Stimulated activated CD4-positive, alpha-beta T cell treated with anti-CD3 and anti-CD28 coated beads, Interleukin-12 subunit alpha, Interleukin-12 subunit beta, amount 100 ng/mL, for 4 hours (primary cell): ENCODE measurements at places on chromosomes 12 and 14.

GRCh38 chr14:20697273-20698017 is 8.9 kb downstream of the ANG start:
- peak; percentile 46 for DNase-seq

- no peak for DNase-seq
Measured at GRCh38 chr14:89616852-89617341, 199.9 kb upstream of the FOXN3 start.

DNA sequence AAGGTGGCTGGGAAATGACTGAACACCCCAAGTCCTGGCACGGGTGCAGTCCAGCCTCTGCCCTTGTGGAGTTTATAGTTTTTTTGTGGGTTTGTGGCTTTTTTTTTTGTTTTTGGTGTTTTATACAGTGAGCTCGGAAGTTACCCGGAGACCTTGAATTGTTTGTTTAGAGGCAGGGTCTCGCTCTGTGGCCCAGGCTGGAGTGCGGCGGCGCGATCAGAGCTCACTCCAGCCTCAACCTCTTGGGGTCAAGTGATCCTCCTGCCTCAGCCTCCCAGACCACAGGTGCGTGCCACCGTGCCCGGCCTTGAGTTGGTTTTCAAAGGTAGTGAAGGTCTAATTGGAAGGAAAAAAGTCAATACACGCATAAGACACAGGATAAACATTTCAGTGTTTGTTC is 879 bp upstream of the ANHX start:
- DNase-seq: no peak

DNA sequence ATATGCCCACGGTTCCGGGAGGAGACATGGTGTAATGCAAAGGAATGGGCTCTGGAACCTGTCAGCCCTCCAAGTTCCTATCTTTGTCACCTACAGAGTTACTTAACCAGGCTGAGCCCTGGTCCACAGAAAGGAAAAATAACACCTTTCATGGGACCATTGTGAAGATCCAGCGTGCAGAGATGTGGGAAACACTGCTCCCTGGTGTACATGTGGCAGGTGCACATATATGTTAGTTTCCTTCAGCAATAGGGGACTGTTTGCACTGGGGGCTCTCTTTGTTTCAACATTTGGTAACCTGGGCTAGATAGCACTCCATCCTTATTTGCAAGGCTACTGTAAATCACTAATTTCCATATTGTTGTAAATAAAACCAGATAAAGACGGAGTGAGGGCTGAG is 72.3 kb downstream of the ANO2 start:
- no peak for DNase-seq

DNA sequence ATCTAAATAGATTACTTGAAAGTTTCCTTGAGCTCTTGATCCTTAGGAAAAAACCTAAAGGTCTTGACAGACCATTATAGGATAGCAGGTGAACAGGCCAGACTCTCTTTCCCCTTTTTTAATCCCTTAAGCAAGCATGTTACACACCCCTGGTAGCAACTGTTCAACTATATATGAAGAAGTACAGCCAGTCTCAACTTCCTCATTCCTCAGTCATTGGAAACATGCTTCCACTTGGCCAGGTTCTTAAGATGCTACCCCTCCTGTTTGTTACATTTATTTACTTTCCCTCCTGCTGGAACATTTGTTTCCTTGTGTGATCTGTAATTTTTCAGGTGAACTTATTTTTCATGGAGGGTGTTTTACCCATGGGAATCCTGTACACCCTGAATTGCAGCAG is 124.1 kb downstream of the ARMH4 start:
- no peak for DNase-seq

DNA sequence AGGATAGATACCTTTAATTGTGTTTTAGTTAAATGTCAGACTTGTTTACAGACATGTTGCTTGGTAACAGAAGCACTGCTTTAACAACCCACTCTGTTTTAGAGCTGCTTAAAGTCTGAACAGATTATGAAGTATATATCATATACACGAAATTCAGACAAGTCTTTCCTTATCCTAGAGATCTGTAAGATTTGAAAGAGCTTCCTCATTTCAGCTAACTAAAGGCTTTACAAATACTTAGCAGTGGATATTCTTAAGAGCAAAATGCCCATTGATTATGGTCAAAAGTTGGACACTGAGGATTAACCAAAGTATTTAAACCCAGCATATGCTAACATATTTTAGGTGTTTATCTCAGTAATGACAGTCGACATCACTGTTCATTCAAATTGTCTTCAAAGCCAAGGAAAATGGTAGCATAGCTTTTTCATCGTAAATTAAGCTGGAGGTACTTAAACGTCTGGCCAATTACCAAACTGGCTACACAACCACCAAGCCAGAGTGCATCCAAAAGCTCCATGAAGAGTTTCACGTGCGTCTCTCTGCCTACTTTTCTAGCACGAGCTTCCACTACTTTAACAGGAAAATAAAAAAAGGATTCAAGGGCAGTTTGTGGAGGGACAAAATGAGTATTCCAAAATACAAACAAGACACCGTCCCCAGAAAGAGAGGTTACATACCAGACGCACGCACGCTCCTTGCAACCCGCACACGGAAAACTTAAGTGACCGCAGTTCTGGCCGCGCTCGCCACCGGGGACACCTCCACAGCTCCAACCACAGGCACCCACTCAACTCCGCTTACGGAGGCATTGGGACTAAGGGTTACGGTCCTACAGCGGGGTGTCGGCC is 565 bp downstream of the CEP83 start:
- no peak for DNase-seq

- DNase-seq: no peak
Measured at GRCh38 chr12:87142342-87142741, 886.2 kb upstream of the MGAT4C start.

DNA sequence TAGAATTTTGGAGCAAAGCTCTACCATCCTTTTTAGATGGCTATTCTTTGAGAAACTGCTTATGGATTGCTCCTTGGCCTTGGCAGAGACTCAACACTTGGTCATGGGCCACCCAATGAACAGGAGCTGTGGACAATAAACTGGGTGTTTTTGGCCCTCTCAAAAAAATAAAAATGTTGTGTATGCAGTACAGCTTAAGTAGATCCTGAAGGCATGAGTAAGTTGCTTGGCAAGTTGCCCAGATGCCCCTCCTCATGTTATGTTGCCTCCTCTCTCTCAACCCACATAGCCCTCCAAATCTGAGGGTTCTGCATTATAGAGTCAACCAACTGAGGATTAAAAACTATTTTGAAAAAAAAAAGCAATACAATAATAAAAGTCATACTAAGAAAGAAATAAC is 124.9 kb downstream of the ATP23 start:
- no peak for DNase-seq

GRCh38 chr12:101019201-101019600 is 190.8 kb downstream of the SLC5A8 start:
- no peak for DNase-seq

DNA sequence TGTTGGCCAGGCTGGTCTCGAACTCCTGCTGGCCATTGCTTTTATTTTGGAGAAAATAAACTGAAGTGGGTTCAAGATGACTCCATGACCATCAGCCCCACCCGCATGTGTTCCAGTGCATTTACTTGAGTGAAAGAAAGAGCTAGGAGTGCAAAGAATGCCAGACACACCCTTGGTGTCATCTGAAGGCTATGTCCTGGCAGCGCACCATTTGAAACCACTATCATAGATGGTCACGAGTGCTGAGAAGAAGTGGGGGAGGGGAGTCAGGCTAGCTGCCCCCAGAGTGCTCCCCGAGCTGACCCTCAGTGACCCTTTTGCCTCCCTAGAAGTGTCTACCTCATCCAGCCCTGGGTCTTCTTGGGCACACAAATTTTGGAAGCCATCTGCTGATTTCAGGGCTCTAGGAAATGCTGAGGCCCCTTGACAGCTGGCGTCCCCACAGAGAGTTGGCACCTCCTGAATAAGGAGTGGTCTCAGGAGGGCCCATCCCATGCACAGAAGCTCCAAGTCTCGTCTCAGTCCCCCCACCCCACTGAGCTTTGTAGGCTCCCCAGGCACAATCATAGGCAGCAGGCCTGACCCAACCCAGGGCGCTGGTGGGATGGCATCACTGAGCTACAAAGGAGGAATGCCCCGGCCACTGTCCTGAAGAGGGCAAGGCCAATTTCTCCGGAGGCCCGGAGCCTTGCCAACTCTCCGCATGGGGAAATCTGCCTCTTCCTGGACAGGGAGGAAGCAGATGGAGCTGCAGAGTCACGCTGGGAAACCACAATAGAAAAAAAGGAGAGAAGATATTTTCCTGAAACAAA is 28.0 kb downstream of the PXN start:
- DNase-seq: no peak

GRCh38 chr14:73665130-73665529 is 20.3 kb downstream of the DNAL1 start:
- no peak for DNase-seq

- DNase-seq: no peak
Measured at GRCh38 chr12:22467190-22467589, 77.2 kb downstream of the C2CD5 start.

DNA sequence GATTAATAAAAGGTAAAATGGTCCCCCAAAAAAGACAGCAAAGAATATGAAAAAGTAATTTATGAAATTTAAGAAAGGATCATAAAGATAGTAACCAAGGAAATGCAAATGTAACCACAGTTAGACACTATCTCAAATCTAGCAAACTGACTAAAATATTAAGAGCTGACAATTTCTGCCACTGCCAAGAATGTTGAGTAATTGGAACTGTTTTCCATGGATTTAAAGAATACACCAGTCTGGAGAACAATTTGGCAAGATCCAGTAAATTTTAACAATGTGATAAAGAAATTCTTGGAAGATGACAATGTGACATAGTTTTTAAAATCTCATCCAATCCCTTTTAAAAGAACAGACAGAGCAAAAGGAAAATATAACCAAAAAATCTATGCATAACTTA is 798.0 kb upstream of the MGAT4C start:
- DNase-seq: no peak

DNA sequence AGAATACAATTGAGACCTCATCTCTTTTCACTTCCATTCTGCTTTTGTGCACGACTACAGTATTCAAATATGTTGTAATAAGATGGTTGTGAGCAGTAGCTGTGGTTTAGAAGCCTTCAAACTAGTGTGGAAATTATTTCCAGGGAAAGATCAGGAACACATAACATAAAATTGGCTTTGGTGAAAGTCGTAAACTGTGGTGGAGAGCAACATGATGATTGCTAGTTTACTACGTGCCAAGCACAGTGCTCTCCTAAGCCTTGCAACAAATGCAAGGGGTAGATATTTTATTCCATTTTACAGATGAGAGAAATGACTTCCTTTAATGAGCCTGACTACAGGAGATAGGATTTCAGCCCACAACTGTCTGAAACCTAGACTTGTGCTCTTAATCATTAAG is 172.4 kb upstream of the LMNTD1 start:
- no peak for DNase-seq

- no peak for DNase-seq
Measured at GRCh38 chr12:39405580-39405979, 37.3 kb downstream of the KIF21A start.

DNA sequence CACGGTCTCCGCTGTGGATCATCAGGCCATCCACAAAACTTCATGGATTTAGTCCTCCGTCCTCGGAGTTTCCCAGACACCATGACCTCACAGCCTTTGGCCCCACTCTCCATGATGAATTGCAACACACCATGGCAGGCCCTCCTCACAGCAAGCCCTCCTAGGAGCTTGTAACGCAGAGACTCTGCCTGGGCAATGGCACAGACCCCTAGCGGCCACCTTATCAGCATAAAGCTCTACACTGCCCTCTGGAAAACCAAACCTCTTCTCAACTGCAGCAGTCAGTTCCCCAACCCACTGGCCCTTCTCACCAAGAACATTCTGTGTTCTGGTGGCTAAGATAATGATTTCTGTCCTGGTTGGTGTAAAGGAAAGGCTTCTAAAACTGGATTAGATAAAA is 238.4 kb upstream of the USP15 start:
- no peak for DNase-seq

DNA sequence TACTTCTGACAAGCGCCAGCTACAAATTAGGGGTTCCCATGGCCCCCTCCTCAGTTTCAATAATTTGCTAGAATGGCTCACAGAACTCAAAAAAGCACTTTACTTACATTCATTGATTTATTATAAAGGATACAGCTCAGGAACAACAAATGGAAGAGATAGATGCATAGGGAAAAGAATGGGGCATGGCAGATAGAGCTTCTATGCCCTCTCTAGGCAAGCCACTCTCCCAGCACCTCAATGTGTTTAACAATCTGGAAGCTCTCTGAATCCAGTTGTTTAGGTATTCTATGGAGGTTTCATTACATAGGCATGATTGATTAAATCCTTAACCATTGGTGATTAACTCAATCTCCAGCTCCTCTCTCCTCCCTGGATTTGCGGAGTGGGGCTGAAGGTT is 184.5 kb upstream of the DAAM1 start:
- no peak for DNase-seq

- DNase-seq: no peak
Measured at GRCh38 chr12:24584032-24584675, 364.7 kb downstream of the BCAT1 start.

DNA sequence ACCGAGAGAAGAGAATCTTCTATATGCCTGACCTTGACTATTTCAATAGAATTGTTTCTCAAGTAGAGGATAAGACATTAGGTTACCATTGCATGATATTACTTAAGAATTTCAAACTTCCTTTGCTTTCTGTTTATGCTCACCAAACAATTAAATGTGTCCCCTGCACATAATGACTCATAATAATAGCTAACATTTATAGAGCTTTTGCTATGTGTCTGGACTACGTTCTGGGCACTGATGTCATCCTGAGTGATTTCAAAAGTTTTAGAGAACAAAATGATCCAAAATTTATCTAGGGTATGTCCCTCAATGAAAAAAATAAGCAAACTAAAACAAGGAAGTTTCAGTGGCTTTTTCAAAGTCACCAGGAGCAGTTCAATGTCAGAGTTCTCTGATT is 38.8 kb downstream of the SLC15A5 start:
- DNase-seq: no peak

DNA sequence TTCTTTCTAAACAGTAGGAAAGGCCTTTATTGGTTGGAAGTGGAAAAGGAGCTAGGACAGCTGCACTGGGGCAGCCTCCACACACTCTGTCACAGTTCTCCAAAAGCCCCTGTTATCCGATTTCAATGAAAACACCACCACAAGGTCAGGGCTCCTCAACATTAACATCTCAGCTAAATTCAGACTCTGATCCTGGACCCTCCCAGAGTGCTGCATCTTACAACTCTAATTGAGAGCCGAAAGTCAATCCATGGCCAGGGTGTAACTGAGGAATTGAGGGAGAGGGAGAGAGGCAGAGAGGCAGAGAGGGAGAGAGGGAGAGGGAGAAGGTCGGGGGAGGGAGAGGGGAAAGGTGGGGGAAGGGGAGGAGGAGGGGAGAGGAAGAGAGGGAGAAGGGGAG is 32.1 kb downstream of the DICER1 start:
- no peak for DNase-seq
